Natural killer cell (primary cell): ENCODE measurements at places on chromosomes 2 and 18.

GRCh38 chr2:147468349-147468748 is 376.5 kb upstream of the ACVR2A start:
- no peaks in the 10 kb centered on the region for H3K4me1 ChIP-seq
- H3K4me3 ChIP-seq: no peak overlapping the region
- no peak for DNase-seq
- no peak overlapping the region for H3K27ac ChIP-seq
- H3K27me3 ChIP-seq: no peaks in the 10 kb centered on the region
- no peaks in the 10 kb centered on the region for H3K36me3 ChIP-seq

GRCh38 chr2:164014068-164014731 is 278.4 kb upstream of the FIGN start:
- no peak overlapping the region for H3K27ac ChIP-seq
- H3K27me3 ChIP-seq: no peaks in the 10 kb centered on the region
- H3K4me3 ChIP-seq: no peak overlapping the region
- no peak for DNase-seq
- no peaks in the 10 kb centered on the region for H3K36me3 ChIP-seq
- H3K4me1 ChIP-seq: no peaks in the 10 kb centered on the region

GRCh38 chr2:148132412-148132811 is 111.5 kb downstream of the MBD5 start:
- H3K36me3 ChIP-seq: no peaks in the 10 kb centered on the region
- H3K4me3 ChIP-seq: no peak overlapping the region
- no peaks in the 10 kb centered on the region for H3K27me3 ChIP-seq
- H3K4me1 ChIP-seq: no peaks in the 10 kb centered on the region
- H3K27ac ChIP-seq: no peak overlapping the region
- no peak for DNase-seq

DNA sequence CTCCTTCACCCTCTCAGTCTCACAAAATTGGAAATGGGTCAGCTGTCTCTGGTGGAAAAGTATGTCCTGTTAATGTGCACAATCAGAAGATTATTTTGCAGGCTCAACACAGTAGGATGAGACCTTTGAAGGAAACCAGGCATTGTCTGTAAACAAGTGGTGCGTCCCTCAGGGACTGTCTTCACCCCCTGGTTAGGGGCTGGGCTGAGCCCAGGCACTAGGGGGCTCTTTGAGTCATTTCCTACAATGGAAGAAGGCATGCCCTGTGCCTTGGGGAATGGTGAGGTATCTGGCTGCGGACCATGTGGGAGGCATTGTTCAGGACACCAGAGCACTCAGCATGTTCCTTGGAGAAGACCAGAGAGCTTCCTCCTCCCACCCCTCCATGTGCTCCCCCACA is 26.8 kb downstream of the PKDCC start:
- no peaks in the 10 kb centered on the region for H3K27me3 ChIP-seq
- DNase-seq: no peak
- H3K4me1 ChIP-seq: no peaks in the 10 kb centered on the region
- no peak overlapping the region for H3K27ac ChIP-seq
- no peak overlapping the region for H3K4me3 ChIP-seq
- no peaks in the 10 kb centered on the region for H3K36me3 ChIP-seq

GRCh38 chr2:193469251-193469650 is 1274.5 kb upstream of the TMEFF2 start:
- H3K36me3 ChIP-seq: no peaks in the 10 kb centered on the region
- H3K27ac ChIP-seq: no peak overlapping the region
- H3K4me1 ChIP-seq: peaks cover 3% of the 10 kb centered on the region
- no peak overlapping the region for H3K4me3 ChIP-seq

DNA sequence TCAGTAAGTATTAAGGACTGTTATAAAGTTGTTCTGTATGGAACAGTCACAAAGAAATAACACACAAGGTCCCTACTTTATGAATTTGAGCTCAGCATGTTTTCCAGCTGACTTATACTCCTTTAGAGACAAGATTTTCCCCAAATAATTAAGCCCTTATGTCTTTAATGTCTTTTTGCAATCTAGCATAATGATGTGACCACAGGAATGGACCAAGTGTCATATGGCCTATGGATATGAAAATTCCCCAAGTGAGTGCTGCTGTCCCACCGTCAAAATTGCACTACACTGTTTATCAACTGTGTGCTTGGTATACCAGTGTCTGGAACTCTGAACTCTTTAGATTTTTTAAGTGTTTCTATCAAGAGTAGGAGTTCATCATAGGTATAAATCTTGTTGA is 369.6 kb downstream of the PID1 start:
- H3K4me1 ChIP-seq: no peaks in the 10 kb centered on the region
- no peaks in the 10 kb centered on the region for H3K36me3 ChIP-seq
- H3K27me3 ChIP-seq: no peaks in the 10 kb centered on the region
- H3K4me3 ChIP-seq: no peak overlapping the region

DNA sequence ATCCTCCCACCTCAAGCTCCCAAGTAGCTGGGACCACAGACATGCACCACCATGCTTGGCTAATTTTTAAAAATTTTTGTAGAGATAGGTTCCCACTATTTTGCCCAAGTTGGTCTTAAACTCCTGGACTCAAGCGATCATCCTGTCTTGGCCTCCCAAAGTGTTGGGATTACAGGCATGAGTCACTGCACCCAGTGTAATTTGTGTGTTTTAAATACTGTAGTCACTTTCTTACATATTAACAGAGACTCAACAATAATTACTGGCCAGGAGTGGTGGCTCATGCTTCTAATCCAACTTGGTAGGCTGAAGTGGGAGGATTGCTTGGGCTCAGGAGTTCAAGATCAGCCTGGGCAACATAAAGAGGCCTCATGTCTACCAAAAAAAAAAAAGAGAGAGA is 293.0 kb downstream of the RDH14 start:
- H3K27ac ChIP-seq: no peak overlapping the region
- H3K27me3 ChIP-seq: no peaks in the 10 kb centered on the region

DNA sequence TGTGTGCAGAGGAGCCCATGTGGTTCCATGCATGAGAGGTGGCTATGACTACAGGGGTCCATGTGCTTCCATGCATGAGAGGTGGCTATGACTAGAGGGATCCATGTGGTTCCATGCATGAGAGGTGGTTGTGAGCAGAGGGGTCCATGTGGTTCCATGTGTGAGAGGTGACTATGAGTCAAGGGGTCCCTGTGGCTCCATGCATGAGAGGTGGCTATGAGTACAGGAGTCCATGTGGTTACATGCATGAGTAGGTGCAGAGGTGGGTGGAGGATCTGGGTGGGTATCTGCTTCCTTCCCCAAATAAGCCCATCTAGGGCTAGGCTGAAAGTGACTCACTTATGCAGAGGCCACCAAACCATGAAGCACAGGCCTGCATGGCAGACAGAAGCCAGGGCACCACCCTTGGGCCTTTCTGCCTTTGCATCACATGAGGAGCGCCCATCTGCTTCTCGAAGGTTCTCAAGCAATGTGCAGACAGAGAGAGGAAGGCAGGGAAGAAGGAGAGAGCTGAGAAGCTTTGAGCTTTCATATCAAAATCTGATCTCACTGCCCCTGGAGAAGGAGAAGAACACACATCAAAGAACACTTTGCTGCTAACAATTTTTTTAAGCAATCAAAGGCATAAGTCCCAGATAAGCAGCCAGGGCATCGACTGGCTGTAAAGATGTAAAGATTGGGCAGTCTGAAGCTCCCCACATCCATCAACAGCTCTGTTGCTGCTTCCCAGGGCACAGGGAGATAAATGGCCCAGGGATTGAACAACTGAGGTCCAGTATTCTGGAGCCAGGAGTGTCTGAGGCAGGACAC is 137.6 kb downstream of the TNS1 start:
- H3K36me3 ChIP-seq: no peaks in the 10 kb centered on the region
- H3K27ac ChIP-seq: no peak overlapping the region
- H3K4me3 ChIP-seq: no peak overlapping the region
- no peaks in the 10 kb centered on the region for H3K27me3 ChIP-seq
- no peaks in the 10 kb centered on the region for H3K4me1 ChIP-seq
- no peak for DNase-seq

- H3K4me3 ChIP-seq: no peak overlapping the region
- H3K27ac ChIP-seq: no peak overlapping the region
- DNase-seq: no peak
- no peaks in the 10 kb centered on the region for H3K4me1 ChIP-seq
- no peaks in the 10 kb centered on the region for H3K36me3 ChIP-seq
Measured at GRCh38 chr2:1974397-1974796, 230.1 kb upstream of the PXDN start.

DNA sequence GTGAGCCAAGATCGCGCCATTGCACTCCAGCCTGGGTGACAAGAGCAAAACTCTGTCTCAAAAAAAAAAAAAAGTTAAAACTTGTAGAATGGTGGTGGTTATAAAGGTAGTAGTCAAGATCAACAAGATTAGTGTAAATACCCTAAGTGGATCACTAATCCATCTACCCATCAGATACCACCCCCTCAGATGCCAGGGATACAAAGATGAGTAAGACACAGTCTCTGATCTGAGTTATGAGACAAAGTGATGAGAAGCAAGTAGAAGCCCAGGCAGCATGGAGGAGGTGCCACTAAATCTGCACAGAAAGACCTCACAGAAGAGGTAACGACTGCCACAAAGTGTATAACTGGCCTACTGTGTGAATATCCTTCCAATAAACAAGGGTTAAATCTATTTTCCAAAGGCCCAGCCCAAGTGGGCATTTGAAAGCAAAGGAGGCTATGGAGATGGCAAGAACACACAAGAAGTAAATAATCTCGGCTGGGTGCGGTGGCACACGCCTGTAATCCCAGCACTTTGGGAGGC is 20.2 kb downstream of the NFE2L2 start:
- no peak overlapping the region for H3K27ac ChIP-seq
- peaks cover 49% of the 10 kb centered on the region for H3K4me1 ChIP-seq
- no peak overlapping the region for H3K4me3 ChIP-seq

DNA sequence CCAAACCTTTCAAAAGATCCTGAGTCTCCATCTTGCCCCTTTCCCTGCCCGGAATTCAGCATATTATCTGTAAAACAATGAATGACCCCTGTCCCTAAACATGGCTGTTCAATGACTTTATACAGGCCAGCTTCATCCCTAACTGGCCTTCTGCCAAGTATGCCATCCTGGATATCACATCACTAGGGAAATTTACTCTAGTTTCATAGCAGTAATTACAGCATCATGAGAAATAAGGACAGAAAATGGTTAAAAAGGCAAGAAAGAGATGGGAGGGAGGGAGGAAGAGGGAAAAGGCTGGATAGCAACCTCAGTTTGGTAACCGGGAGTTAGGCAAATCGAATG is 4.4 kb downstream of the MBOAT2 start:
- no peak overlapping the region for H3K27ac ChIP-seq
- H3K4me3 ChIP-seq: no peak overlapping the region
- no peaks in the 10 kb centered on the region for H3K27me3 ChIP-seq
- no peaks in the 10 kb centered on the region for H3K36me3 ChIP-seq

- no peak for DNase-seq
- H3K27me3 ChIP-seq: no peaks in the 10 kb centered on the region
- H3K27ac ChIP-seq: no peak overlapping the region
- H3K36me3 ChIP-seq: peaks cover 28% of the 10 kb centered on the region
Measured at GRCh38 chr2:159892990-159893810, 95.2 kb upstream of the CD302 start.

DNA sequence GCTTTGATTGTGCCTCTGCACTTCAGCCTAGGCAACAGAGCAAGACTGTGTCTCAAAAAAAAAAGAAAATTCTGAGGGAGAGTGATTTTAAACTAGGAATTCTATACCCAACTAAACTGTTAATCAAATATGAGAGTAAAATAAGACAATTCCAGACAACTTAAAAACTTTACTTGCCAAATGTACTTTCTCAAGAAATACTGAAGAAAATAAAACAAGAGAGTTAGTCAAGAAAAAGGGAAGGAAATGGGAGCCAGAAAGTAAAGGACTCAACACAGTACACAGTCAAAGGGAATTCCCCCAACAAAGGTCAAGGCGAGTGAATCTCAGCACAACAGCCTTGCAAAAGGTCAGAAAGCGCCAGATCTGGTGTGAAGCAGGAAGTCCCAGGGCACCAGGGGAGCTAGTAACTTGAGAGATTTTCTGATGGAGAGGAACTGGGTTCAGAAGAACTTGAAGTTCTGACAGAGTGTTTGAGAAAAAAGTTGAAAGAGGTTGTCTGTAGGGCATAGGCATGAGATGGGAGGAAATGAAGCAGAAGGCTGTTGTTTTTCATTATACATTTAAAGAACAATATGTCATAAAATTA is 22.6 kb upstream of the TBC1D8 start:
- peak; percentile 38 for DNase-seq
- peaks cover 9% of the 10 kb centered on the region for H3K4me1 ChIP-seq
- no peak overlapping the region for H3K4me3 ChIP-seq
- H3K36me3 ChIP-seq: no peaks in the 10 kb centered on the region
- peak overlapping the region; percentile 30 for H3K27ac ChIP-seq
- H3K27me3 ChIP-seq: no peaks in the 10 kb centered on the region

- H3K36me3 ChIP-seq: no peaks in the 10 kb centered on the region
- no peak for DNase-seq
- no peaks in the 10 kb centered on the region for H3K4me1 ChIP-seq
- no peak overlapping the region for H3K4me3 ChIP-seq
Measured at GRCh38 chr2:20998972-20999905, 44.6 kb downstream of the APOB start.

- no peak overlapping the region for H3K4me3 ChIP-seq
- peaks cover 5% of the 10 kb centered on the region for H3K4me1 ChIP-seq
- no peaks in the 10 kb centered on the region for H3K27me3 ChIP-seq
- H3K36me3 ChIP-seq: peaks cover 19% of the 10 kb centered on the region
- no peak overlapping the region for H3K27ac ChIP-seq
Measured at GRCh38 chr2:75707901-75708300, 2.8 kb downstream of the GCFC2 start.

GRCh38 chr2:118835746-118836410 is 11.6 kb downstream of the EN1 start:
- no peaks in the 10 kb centered on the region for H3K36me3 ChIP-seq
- H3K4me3 ChIP-seq: no peak overlapping the region
- DNase-seq: no peak

DNA sequence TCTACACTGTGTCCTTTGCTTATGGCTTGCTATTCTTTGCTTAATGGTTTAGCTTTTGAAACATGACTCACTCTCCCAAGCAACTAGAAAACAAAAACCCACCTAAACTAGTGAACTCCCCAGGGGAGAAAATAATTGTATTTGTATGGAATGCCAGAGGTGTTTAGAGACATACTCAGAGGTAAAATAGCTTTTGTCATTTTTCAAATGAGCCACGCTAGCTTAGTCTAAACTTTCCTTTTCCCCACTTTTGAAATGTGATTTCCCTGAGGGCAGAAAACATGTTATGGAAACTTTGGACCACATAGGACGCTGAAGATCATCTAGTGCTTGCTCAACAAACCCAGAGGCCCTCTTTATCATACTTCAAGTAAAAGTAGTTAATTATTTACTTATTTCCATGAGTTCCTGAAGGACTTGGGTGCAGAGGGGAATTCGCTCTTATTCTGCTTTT is 16.5 kb upstream of the CYTIP start:
- no peak for DNase-seq
- H3K4me3 ChIP-seq: no peak overlapping the region
- H3K36me3 ChIP-seq: no peaks in the 10 kb centered on the region
- no peak overlapping the region for H3K27ac ChIP-seq
